CD4-positive, alpha-beta T cell treated with Interferon gamma for 1 hour (primary cell): ENCODE measurements at places on chromosomes 11 and 22.

DNA sequence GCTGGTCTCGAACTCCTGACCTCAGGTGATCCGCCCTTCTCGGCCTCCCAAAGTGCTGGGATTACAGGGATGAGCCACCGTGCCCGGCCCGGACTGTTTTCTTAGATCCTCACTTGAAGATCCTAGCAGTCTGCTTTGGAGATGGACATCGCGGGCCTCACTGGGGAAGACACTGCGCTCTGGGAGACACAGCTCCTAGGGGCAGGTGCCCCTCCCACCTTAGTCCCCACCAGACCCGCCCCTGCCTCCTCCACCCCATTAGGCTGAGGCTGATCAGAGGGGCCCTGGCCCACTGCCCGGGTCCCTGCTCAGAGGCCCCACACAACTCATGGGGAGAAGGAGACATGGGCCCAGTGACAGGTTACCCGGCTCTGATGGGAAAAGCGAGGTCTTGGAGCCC is 11.3 kb upstream of the LTO1 start:
- DNase-seq = no peak

GRCh38 chr11:8777907-8778767 is 95.5 kb downstream of the RPL27A start:
- no peak for DNase-seq

GRCh38 chr22:37559901-37560607 is at the start of gene CDC42EP1:
TSS of gene CDC42EP1 (plus strand) at chr22:37560480. CDS start at chr22:37566350, 5,870 bp downstream.
- DNase-seq = no peak

- no peak for DNase-seq
Measured at GRCh38 chr11:79045018-79045799, 395.6 kb downstream of the TENM4 start.

DNA sequence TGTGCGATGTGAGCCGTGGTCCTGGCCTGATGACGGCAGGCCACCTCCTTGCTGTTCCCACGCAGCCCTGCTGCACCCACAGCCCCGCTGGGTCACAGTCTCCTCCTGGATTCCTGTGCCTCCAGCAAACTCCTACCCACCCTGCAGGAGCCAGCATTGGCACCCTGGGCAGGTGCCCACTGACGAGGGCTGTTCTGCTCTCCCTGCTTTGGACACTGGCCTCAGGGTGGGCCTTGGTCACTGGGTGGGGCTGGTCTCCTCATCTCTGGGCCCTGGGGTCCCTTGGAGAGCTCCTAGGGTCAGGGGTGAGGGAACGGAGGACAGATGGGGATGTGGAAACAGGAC is 12.7 kb downstream of the TSPAN4 start:
- DNase-seq = no peak

DNA sequence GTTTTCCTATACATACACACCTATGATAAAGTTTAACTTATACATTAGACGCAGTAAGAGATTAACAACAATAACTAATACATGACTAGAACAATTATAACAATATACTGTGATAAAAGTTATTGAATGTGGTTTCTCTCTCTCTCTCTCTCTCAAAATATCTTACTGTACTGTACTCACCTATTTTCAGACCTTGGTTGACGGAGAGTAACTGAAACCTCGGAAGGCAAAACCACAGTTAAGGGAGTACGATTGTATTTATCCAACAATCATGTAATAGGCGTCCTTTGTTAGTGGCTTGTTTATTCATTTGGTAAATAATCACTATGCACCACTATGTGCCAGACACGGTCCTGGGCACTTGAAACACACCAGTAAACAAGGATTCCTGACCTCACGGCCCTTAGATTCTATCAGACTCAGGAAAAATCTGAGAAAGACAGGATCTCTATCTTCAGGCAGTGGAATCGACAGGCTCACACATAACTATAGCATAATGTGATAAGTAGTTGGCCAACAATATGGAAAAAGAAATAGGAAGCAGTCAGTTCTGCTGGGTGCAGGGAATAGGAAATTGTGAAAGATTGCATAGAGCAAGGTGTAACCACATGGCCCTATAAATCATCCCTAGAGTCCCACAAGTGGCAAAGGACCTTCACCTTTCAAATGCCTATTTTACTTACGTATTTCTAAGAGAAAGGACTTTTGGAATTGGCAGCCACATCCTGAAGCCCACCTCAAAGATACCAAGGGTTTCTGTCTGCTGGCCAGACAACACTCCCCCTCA is 12.0 kb downstream of the ETS1 start:
- no peak for DNase-seq

GRCh38 chr11:120013325-120014250 is 124.3 kb downstream of the TRIM29 start:
- DNase-seq = no peak

GRCh38 chr11:74957937-74958629 is 9.0 kb downstream of the SPCS2 start:
- no peak for DNase-seq
